ENCODE measurements at places on chromosomes 2 and 18.

DNA sequence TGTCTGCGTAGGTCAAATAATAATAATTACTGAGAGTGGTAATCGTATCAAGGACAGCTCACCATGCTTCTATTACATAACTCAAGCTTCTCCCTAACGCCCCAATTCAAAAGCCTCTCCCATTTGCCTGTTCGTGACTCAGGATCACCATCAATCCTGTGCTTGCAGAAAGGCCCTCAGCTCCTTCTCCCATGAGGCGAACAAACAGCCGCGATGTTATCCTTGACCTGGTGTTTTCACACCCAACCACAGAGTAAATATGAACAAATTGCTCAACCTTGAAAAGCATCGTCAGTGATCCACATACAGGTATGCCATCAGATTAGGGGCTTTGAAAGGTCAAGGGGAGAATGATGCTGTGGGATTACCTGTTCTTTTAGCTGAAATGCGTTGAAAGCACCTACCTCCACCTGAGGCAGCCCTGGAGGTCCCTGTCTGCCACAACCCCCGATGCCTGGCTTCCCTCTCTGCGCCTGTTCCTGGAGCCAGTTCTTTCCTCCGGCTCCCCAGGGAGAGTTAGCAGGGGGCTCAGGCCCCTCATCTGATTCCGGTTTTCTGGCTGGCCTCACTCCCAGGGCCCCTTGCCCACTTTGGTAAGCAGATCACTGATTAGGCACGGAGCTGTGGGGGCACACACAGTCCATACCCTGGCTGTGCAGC, 39.1 kb upstream of the ODC1 start:
- DNase-seq, result no peak

DNA sequence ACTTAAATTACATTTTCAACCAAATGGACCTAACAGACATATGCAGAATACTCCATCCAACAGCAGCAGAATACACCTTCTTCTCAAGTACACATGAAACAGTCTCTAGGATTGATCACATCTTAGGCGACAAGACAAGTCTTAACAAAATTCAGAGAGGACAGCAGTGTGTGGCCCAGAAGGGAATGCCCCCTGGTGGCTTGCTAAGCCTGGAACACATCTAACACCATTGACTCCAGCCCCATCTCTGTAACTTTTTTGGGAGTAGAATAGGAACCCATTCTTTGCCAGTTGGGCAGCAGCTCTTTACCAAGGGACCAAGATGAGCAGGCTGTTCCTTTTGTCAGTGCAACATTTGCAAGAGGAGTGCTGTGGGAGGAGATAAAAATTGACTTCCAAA, 249.9 kb downstream of the PLCL1 start:
- peak; percentile 42 for DNase-seq

- peak; percentile 12 for DNase-seq
These were observed 97.9 kb upstream of the KLHL29 start for GRCh38 chr2:23286758-23287704.

DNA sequence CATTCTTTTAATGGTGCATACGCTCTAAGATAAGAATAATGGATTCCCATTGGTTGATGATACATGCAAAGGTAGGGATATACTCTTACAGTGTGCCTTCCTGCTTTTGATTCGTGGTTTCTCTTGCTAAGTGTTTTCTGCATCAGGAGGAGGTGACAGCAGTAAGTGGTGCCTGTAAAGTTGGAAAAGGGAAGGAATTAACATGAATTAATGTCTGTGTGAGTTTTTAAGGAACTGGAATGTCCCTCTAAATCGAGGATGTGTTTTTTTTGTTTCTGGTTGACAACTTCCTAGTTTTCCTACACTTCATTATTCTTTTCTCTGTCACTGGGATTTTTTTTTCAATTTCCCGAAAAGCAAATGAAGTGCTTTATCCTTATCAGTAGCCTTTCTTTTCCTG, 54.4 kb downstream of the CRIM1 start:
- no peak for DNase-seq

DNA sequence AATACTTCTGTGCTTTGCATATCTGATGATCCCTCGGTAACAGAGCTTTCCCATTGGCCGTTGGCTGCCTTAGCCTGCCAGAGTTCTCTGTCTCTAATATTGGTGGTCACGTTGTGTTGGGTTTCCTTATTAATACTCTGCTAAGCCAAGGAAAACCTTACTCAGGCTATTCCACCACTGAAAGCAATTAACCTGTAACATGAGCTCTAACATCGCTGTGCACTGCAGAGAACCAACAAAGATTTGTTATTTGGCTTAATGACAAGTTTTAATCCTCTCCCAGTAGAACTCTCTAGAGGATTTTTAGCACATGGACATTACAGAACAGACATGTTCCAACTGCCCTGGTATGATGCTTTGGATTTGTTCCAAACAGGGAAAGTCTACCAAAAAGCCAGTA, 825.9 kb upstream of the POU3F3 start:
- no peak for DNase-seq

DNA sequence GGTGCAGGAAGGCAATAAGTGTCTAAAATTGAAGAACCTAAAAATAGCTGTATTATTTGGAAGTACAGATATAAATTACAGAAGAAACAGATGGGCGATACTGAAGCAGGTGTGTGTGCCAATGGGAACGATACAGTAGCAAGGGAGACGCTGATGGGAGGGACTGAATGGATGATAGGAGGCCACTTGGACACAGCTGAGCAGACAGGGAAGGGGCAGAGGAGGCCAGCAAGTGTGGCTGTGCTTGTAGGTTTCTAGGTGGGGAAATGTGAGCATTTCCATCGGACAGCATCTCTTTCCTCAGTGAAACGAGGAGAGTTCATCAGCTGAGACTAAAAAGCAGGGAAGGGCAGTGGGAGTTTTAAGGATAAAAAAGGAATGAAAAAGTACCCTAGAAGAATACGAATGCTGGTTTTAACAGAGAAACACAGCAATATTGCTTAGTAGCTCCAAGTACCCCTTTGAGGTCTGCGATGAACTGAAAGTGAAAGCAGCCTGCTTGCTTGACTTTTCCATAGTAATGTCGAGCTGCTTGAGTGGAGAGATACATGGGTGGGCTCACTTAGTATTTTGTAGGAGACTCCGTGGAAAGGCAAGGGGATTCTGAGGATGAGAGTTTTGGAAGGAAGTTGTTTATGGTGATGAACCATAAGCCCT, 91.7 kb upstream of the EPC2 start:
- DNase-seq, result peak; percentile 81

- no peak for DNase-seq
These were observed 258.4 kb downstream of the BCL11A start for GRCh38 chr2:60294901-60295635.

DNA sequence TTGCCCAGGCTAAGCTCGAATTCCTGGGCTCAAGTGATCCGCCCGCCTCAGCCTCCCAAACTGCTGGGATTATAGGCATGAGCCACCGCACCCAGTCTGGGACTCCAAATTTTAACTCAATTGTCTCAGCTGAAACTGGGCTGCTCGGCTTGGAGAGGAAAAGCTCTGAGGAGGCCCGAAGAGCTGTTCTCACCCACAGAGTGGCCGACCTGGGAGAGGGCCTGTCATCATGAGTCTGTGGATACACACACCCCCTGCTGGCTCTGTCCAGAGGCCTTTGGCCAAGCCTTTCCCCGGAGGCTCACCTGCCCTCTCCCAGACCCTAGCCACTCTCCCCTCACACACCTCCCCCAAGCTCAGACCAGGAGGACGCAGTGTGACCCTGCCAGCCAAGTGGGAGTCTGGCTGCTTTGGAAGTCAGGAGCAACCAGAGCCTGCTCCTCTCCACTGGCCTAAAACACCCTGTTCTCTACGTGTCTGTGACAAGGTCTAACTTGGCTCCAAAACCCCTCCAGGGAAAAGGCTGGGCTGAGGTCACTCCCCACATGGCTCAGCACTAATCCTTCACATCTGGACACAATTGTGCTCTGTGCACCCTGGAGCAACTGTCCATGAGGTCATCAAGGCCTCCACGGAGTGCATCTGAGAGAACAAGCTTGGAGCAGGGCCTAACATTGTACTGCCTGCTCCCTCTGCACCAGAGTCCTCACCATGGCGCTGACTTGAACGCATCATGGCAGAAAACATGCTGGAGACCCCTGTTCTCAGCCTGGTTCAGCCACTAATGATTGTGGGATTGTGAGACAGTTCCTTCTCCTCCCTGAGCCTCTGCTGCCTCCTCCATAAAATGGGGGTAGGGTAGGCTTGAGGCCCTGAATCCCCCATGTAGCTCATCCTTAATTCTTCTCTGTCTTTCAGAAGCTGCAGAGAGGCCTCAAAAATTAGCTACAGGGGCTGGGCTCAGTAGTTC, 49.9 kb upstream of the RAB6C start:
- DNase-seq, result no peak

GRCh38 chr2:105889046-105889445, 144.3 kb downstream of the NCK2 start:
- no peak for DNase-seq

DNA sequence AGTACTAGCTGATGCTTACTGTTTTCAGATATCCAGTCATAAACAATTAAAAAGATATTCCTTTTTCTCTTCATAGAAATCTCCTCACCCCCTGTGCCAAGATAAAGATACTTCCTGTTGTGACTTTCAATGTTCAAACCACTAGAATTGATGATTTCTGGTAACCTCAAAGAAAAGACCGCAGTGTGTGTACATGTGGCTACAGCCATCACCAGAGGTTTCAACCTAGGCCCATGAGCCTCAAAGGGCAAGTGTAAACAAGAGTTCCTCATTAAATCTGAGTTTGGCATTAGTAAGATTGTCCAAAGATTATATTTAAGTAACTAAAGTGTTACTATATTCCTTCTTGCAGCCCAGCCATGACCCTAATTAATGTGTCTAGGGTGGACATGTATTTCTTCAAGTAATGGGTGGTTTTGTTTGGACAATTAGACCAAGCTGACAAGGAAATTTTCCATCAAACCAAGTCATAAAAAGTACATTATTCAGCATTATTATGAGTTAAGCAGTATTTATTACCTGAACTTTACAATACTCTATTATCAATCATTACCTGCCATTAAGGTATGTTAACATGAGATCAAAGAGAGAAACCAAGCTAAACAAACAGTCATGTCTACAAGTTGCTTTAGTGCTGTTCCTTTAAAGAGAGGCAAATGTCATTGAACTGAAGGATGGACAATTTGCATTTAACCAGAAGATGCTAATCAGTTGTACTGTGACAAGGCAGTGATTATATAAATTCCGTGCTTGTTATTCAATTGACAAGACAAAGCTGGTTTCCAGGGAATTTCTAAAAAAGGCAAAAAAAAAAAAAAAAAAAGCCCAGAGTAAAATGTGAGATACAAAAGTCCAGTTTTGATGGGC, 382.7 kb downstream of the LNPK start:
- no peak for DNase-seq

GRCh38 chr2:231807020-231807419, 20.8 kb downstream of the COPS7B start:
- no peak for DNase-seq

DNA sequence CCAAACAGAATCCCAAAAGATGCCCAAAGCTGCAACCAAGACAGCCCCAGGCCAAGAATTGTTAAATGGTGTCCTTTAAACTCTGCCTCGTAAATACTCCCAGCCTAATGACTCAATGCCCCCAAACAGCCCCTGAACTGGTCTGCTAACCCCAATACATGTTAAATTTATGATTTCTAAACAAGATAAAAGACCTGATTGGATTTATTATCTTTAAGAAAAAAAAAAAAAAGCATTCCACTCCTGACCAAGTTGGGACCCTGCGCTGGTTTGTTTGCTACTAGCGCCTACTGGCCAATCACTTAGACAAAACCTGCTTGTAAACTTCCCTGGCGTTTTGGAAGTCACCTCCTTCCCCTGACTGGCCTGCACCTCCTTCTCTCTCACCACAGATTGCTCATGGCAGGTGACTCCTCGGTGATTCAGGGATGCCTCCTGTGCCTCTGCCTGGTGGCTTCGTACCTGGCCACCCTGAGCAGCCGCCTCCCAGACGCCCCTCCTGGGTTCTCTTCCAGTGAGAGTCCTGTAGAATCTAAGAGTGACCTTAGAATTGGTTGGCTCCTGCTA, 121.3 kb downstream of the BCL11A start:
- DNase-seq, result no peak

GRCh38 chr2:9767656-9768281, 75.5 kb upstream of the TAF1B start:
- no peak for DNase-seq

- DNase-seq, result peak; percentile 67
These were observed 2.5 kb downstream of the RAX start for GRCh38 chr18:59270689-59271257.

DNA sequence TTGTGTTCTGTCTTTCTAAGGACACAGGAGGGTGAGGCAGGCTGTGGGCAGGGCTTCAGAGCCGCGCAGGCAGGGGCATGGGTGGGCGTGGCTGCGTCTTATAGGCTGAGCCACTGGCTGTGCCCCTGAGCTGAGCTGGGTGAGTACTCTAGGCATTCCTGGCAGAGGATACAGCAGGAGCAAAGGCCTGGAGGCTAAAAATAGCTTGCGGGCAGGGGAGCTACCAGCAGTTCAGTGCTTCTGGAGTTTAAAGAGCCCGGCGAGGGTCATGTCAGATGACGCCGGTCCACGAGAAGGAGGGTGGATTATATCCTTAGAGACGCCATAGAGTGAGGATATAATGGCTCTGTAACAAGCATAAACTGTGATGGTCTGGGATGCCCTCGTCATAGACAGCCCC, 31.5 kb upstream of the PDIA6 start:
- DNase-seq, result no peak

GRCh38 chr2:12087175-12087574, 340.7 kb downstream of the LPIN1 start:
- no peak for DNase-seq

DNA sequence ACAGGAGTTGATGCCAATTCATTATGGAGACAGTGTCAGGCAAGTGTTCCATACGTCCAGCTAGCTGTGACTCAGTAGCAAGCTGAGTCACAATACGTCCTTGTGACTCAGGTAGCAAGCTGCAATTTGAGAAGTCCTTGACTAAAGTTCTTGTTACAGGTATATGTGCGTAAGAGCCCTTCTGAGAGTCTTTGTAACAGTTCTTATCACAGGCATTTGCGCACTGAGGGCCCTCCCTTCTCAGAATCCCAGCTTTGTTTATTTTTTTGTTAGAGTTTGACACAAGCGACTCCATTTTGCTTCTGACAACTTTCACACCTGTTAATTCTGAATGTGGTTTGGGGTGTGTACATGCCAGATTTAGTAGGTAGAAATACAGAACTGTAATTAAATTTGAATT, 20.1 kb upstream of the ACMSD start:
- DNase-seq, result no peak

DNA sequence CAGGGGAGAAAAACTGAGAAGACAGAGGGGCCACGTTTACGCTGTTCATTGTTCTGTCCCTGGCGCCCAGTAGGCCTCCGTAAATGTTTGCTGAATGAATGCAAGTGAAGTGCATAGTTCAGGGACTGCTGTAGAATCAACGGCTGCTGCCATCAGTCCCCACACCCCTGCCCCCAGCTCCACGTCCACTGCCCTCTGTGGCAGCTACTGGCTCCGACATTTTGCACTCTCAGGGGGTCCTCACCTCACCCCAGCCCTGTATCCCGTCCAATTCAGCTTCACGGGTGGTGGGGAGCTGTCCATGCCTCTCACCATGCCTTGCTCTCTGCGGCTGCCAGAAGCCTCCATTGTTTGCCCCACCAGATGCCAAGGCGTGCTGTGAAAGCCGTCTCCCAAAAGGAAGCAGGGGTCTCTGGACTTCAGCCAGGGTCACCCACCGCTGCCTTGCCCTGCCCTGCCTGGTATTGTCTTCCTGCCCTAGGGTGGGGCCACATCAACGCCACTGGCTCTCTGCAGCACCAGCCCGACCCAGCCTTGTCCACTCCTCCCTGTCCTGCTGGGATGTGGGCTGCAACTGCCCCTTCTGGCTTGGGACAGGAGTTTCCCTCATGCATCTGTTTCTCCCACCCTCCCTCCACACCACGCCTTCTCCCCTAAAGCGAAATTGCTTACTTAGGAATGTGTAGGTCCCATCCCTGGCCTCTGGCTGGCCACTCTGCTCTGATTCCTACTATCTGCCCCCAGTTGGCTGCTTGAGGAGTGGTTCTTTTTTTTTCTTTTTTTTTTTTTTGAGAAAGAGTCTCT, 86.0 kb downstream of the RHOB start:
- no peak for DNase-seq
